ENCODE measurements at places on chromosomes 6 and 20.

DNA sequence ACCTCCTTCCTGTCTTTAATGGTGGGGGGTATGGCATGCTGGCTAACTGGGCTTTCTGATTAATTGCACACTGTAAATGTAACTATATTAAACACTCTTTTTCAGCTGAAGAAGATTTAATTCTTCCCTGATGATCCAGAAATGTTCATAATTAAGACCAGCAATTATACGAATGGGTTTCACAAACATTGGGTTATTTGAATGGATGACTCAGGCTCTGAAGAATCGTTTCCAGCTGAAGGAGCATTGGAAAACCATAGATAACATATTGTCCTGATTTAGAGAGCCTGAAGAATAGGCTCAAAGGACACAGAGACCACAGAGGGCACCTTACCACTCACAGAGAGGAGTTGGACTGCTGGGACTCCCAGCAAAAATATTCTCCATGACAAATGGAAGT is 130.7 kb upstream of the SSTR4 start:
- DNase-seq = no peak

GRCh38 chr6:71194724-71195123 is 93.9 kb upstream of the OGFRL1 start:
- no peak for DNase-seq

DNA sequence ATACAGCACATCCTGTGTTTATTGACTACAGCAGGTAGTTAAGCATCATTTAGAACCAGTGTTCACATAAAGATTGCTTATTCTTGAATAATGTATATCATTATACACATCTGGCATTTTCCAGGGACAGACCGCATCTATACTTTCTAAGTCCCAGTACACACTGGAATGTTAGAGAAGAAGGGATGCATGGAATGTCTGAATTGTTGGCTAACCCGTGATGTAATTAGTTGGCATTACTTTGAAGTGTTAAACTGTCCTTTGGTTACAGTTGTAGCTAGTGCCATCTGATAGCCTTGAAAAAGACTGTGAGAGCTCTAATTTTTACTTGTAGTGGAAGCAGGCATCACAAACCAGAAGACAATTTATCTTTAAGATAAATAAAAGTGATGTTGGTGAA is 29.8 kb upstream of the MCHR2 start:
- DNase-seq = no peak

- DNase-seq = no peak
These were observed 979.0 kb upstream of the MAN1A1 start for GRCh38 chr6:120328521-120328920.

DNA sequence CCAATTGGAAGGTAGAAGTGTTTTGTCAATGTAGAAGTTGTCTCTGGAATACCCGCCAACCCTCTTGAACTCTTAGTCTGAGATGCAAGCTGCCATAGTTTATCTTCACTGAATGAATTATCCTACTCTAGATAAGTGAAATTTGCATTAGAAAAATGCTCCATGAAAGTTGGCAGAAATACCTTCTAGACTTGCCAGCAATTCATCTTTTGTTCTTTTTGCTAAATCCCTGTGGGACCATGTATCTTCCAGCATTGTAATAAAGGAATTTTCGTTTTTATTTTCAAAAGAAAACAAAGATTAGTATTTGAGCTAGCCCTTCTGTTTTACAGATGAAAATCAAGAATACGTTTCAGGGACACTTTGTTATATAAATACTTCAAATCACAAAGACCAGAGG is 244.2 kb downstream of the CBLN4 start:
- no peak for DNase-seq

GRCh38 chr6:67300430-67301040 is 1334.5 kb upstream of the ADGRB3 start:
- DNase-seq = no peak

DNA sequence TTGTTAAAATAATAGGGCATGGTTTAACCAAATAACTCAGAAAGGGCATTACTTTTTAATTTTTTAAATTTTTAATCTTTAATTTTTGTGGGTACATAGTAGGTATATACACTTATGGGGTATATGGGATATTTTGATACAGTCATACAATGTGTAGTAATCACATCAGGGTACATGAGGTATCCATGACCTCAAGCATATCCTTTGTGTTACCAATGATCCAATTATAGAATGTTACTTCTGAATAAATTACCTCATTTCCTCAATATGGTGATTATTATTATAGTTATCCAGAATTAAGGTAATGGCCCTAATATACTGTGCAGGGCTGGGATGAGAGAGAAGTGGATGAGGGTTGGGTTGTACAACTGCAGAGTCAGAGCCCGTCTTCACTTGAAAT is 45.1 kb upstream of the TMEM30A start:
- no peak for DNase-seq

- DNase-seq = peak; percentile 14
These were observed 8.2 kb upstream of the UBE2V1 start for GRCh38 chr20:50120935-50121693.

DNA sequence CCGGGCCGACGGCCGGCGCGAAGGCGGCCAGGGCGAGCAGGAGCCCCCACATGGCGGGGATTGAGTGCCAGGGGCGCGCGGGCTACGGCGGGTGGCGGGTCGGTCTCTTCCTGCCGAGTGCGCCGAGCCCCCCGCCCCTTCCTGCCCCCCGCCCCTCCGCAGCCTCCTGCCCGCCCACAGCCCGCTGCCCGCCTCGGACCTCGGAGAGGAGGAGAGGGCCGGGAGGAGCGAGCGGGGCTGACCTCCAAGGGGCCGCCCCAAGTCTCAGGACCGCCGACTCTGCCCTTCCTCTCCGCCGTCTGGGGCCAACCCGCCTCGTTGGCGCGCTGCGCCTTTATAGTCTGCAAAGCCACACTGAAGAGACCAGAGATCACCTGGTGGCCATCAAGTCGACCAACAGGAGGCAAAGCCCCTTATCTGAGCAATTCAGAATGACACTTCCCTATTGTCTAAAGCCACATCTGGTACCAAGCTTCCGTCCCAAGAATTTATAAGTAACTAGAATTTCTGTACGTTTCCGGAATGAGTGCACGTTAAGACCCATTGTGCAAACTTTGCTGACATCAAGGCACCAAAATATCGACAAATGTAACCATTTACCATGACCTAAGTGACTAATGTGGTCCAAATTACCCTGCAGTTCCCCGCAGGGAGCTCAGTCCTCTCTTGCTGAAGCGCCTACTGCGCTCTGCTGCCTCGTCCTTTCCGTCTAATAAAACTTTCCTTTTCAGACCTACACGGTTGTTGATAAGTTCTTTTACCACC is at the start of gene CPXM1:
Gene CPXM1 (minus strand): TSS at position 107 of the 765 bp plus-strand sequence. CDS start 55 bp downstream, at position 52.
- no peak for DNase-seq

GRCh38 chr20:59247731-59248684 is 52.4 kb upstream of the EDN3 start:
- no peak for DNase-seq

DNA sequence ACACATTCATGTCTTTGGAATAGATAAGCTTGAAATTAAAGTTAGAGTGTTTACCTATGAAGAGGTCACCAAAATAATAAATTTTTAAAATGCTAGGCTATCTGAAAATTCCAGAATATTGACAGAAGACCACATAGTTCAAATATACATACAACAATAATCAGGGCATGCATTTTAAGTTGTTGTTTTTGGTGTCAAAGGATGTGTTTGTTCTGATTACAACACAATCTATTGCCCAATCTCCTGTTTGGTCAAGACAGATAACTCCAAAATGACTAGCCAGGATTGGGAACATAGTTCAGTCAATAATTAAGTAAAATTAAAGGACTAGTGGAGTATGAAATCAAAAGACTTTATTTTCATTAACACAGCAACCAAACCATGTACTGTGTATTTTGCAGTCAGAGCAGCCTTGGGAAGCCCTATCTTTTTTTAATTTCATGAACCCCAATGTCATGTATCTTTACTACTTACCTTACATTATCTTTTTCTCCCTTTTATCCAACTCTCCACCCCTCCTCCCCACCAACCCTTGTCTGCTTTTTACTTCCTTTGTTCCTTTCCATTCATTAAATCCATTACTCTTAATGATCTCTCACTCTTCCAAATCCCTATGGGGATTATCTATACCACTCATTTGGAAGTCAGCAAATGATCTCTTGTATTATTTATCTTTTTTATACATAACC is 111.2 kb downstream of the CDK19 start:
- DNase-seq = no peak

- no peak for DNase-seq
These were observed 256.9 kb upstream of the RNF24 start for GRCh38 chr20:4272225-4272624.

DNA sequence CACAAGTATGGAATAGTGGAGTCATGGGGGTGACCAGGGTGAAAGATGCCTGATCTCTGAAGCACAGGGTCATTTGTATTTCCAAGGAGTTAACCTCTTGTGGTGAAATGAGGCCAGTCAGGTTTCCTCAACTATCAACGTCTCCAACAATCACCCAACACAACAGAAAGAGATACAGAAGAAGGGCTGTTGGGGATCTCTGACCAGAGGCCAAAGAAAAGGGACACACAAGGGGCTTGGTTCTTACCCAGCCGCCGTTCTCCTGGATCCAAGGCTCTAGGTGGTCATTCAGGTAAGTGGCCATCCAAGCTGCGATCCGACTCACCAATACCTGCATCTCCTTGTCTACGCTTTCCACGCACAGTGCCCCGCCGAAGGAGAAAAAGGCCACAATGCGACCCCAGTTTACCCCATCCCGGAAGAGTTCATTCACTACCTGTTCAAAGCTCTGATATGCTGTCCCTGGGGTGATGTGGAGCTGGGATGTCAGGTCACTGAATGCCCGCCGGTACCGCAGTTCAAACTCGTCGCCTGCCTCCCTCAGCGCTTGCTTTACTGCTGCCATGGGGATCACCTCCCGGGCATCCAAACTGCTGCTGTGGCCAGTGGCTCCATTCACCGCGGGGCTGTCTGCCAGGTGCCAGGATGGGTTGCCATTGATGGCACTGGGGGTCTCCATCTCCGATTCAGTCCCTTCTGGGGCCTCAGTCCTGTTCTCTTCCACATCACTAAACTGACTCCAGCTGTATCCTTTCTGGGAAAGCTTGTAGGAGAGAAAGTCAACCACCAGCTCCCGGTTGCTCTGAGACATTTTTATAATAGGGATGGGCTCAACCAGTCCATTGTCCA is 1.0 kb downstream of the BCL2L1 start:
- DNase-seq = no peak

DNA sequence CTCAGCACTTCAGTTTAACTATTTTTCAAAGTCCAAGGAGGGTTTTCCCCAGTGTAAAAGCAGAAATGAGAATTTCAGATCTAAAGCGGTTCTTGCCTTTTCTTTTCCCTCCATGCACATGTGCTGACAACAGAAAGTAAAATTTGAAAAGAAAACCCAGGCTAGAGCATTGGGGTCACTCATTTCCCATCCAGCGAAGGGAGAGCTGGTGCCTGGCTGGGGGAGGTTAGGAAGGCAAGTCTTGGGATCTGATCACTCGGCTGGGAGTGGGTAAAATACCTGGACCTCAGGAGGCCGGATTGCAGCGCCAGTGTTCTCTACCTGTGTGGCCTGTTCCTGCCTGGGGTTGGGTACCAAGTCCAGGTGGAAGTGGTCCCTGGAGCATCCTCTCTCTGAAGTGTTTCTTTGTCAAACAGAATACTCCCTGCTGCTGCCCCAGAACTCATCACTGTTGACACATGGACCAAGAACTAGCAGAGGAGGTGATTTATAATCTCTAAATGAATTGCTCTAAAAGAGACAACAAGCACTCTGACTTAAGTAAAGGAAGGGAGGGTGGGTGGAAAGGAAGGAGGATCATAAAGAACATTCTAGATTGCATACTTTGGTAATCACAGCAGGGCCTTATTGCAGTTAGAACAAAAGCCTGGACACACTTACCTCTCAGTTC is 136.0 kb downstream of the MTHFD1L start:
- DNase-seq = no peak

DNA sequence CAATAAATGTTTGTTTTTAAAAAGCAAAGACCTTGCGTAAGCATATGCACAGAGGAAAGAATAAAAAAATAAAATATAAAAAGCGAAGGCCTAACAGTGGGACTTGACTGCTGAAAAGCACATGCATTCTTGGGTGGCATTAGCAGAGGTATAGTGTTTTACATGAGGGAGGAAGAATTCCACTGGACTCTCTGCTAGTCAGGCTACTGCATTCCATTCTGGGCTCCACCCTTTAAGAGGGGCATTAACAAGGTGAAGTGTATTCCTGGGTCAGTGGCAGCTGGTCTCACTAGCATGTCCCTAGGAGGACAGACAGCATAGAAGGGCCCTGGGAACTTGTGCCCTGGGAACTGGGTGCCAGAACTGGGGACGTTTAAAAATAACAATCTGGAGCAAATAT is 134.1 kb downstream of the SOBP start:
- DNase-seq = no peak

- no peak for DNase-seq
These were observed 3.3 kb downstream of the TAB2 start for GRCh38 chr6:149320796-149321195.

DNA sequence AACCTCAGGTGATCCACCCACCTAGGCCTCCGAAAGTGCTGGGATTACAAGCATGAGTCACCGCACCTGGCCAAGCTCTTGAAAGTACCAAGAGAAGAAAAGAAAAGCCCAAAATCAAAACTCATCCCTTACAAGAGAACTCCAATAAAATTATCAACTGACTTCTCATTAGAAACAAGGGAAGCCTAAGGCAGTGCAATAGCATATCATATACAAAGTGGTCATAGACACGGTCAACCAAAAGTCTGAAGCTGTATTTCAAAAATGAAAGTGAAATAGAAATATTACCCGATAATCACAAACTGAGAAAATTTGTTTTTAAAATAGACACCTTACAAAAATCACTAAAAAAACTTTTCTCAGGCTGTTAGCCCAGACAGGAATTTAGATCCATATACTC is 1321.1 kb upstream of the GJE1 start:
- DNase-seq = no peak

GRCh38 chr20:61645732-61646131 is 393.7 kb downstream of the CDH4 start:
- no peak for DNase-seq

DNA sequence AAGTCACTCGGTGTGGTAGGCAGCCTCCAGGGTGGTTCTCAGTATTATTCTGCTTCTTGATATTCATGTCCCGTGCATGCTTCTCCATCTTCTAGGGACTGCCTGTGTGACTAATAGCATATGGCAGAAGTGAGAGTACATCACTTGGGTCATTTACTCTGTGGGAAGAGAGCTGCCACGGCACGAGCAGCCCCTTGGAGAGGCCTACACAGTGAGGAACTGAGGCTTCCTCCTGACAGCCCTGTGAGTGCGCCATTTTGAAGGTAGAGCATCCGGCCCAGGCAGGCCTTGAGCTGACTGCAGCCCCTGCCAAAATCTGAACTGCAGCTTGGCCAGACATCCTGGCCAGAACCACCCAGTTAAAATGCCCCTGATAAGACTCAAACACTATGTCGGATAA is 17.3 kb upstream of the MCUR1 start:
- DNase-seq = no peak

Measured in stimulated activated CD8-positive, alpha-beta memory T cell treated with anti-CD3 and anti-CD28 coated beads, Interleukin-15, amount 100 ng/mL, for 48 hours (primary cell).